ENCODE measurements at places on chromosomes 5 and 9.

- DNase-seq, result no peak
Observed at GRCh38 chr9:4864698-4865097, 72.0 kb downstream of the RCL1 start.

GRCh38 chr5:54902791-54903473, 82.5 kb downstream of the ESM1 start:
- DNase-seq, result no peak

- DNase-seq, result no peak
Observed at GRCh38 chr9:80968611-80969010, 720.7 kb downstream of the TLE1 start.

DNA sequence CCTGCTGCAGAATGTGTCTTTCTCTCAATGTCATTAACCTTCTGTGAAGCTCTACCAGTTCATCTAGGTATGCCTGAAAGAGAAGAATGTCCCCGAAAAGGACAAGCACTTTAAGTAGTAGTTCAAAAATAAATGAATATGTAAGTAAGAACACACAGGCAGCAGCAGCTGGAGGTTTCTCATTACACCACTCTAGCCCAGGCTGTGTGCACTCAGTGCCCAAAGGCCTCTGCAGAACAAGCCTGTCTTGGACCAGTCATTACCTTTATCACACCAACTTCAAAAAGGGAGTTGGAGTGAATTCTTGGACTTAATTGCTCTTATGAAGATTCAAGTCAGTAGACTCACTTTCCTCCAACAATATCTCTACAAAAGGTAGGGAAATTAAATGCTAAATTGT, 268.8 kb downstream of the MLLT3 start:
- no peak for DNase-seq

- DNase-seq, result no peak
Observed at GRCh38 chr5:69075522-69076179, 18.2 kb upstream of the SLC30A5 start.

GRCh38 chr9:14323083-14323971, 9.4 kb upstream of the NFIB start:
- no peak for DNase-seq

- DNase-seq, result peak; percentile 70
Observed at GRCh38 chr5:114391321-114391720, 29.5 kb downstream of the KCNN2 start.

DNA sequence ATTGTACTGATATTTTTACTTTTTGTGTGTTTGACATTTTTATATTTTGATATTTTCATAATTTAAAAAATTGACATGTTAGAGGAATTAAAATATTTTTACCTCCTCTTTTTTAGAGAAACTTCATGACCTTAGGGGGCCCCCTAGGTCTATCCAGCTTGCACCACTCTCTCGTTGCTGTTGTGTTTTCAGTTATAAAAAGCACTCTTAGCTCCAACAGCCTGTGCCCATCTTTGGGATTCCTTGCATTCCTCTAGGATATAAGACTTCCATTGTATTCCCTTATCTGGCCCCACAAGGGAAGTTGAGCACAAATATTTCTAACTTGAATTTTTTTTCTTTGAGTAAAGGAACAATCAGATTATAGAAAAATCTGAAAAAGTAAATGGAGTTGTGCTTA, 245.3 kb downstream of the SH3GL2 start:
- no peak for DNase-seq

DNA sequence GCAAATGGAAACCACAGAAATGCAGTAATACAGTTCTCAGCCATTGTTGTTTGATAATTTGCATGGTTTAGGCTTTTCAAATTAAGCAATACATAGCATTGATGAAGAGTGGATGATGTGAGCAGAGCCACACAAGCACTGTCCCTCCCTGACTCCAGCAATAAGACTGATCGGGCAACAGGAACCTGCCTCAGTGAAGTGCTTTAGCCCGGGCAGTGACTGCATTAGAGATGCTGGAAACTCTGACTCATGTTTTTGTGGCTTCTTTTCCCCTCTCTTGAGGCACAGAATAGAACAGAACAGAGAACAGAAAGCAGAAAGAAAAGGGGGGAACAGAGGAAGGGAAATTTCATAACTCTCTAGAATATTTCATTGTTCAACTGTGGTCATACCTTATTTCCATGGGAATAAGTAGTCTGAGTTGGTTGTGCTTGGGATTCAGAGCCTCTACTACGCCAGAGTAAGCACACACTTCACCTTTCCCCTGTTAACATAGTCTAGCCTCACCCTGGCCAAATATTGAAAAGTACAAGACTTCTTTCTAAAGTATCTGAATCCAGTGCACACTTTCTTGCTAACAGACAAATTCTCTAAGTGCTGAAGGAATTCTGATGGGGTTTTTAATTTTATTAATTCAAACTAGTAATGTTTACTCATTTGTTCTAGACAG, 164.8 kb upstream of the VCAN start:
- no peak for DNase-seq

DNA sequence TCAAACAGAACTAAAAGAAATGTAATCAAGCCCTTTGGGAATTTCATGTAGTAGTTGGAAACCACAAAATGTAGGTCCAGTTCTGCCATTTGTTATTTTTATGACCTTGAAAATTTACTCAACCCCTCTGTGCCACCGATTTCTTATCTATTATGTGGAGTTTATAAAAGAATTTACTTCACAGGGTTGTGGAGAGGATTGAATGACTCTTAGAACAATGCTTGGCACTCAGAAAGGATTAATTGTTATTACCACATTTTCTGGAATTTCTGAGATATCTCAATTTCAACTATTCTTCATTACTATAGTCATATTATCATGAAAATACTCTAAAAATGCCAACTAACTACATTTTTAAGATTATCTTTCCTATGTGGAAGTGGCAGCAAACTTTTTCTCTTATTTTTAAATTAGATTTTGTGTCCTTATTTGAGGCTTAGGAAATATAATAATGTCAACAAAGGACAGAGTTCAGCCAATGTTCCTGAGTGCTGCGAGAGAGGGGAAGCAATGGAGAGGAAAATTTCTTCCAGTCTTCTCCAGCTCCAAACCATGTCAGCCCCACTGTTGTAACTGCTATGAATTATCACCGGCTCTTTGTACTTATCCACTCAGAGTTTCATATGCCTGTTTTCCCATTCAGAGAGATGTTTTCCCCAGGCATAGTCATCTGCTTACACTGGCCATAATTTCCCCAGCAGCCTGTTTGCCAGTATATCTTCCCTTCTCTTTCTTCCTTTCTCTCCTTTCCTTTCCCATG, 525.6 kb downstream of the SPATA31D1 start:
- no peak for DNase-seq

- no peak for DNase-seq
Observed at GRCh38 chr5:167870055-167870454, 421.4 kb upstream of the WWC1 start.

DNA sequence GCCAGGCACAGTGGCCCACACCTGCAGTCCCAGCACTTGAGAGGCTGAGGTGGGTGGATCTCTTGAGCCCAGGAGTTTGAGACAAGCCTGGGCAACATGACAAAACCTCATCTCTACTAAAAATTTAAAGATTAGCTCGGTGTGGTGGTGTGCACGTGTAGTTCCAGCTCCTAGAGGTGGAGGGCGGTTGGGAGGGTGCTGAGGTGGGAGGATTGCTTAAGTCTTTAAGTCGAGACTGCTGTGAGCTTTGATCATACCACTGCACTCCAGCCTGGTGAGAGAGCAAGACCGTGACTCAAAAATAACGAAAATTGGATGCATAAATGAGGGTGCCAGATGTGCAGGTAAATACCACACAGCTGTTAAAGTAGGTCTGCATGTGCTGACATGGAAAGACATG, 39.3 kb upstream of the TDRD7 start:
- no peak for DNase-seq

- DNase-seq, result no peak
Observed at GRCh38 chr9:131869348-131869747, 129.5 kb upstream of the RAPGEF1 start.

GRCh38 chr5:159764283-159765134, 151.8 kb upstream of the ADRA1B start:
- DNase-seq, result peak; percentile 16

- peak; percentile 36 for DNase-seq
Observed at GRCh38 chr9:97398999-97399758, 12.7 kb upstream of the TDRD7 start.

DNA sequence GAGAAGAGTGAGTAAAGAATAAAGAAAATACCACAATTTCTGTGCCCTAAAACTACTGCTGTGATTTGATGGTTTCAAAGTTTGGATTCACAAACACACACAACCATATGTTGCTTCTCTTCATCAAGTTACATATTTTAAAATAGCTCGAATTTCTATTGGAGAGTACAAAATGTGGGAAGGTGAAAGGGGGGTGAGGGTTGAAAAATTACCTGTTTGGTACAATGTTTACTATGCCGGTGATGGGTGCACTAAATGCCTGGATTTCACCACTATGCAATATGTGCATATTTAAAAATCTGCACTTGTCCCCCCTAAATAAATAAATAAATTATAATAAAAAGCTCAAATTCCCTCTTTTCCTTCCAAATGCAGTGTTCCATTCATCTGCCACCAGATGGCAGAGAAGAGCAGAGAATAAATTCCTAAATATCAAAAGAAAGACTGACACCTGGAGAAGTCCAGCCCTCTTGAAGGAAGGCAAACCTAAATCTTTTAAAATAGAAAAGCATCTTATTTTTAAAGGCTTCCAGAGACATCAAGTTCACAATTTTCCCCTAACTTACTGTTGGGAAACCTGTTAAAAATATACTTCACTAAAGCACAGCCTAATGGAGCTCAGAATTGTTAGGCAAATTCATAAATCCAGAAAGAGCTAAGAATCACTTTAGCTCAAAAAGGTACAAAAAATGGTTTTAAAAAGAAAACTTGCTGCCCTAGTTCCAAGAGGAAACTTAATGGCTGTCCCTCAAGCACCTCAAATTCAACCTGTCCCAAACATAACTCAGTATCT, 24.8 kb upstream of the HNRNPA0 start:
- peak; percentile 18 for DNase-seq

DNA sequence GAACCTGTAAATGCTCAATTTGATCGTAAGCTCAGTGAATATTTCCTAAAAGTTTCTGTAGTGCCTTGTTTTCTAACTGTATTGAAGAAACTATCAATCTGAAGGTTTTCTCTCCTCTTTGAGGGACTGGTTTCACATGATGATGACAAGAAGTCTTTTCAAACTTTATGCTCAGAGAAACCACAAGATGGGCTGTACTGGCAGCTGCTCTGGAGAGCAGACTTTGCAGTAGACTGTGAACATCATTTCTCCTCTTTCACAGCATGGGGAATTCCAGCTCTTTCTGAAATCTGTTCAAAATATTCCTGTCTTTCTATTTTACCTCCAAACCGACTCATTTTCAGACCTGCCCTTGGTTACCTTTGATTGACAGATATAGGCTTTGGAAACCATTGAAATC, 194.4 kb downstream of the IZUMO3 start:
- no peak for DNase-seq

- DNase-seq, result no peak
Observed at GRCh38 chr5:172835290-172835993, 1.4 kb downstream of the ERGIC1 start.

GRCh38 chr5:132471151-132471907, 19.2 kb downstream of the IRF1 start:
- no peak for DNase-seq

DNA sequence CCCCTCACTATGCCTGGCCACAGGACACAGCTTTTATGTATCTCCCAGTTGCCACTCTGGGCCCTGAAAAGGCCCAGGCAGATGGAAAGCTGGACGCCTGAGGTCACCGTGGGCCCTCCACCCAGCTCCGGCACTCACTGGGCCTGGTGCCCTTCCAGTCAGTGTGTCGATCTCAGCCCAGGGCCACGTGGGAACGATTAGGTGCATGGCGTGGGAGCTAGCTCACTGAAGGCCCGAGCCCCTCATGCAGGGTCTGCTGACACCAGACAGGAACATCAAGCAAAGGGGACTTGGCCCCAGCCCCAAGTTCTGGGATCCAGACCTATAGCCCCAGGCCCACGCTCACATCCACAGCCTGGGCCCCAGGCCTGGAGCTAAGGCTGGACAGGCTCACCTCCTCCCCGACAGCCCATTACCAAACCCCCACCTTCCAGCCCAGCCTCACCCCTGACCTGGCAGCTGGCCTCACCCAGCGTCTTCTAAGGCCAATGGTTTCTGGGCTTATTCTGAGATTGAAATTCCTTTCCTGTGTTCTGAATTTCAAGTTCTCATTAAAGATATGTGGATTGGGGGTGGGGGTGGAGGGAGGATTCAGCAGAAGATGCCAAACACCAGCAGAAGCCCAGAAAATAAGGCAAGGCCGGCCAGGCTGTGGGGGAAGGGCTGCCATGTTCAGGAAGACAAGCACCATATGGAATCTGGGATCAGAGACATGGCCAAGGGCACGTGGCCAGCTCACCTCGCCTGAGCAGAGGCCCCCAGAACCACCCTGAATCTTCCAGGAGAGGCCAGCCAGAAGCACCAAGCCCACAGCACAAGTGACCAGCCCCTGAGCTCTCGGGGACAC, 74.5 kb downstream of the ADAMTS2 start:
- DNase-seq, result no peak

DNA sequence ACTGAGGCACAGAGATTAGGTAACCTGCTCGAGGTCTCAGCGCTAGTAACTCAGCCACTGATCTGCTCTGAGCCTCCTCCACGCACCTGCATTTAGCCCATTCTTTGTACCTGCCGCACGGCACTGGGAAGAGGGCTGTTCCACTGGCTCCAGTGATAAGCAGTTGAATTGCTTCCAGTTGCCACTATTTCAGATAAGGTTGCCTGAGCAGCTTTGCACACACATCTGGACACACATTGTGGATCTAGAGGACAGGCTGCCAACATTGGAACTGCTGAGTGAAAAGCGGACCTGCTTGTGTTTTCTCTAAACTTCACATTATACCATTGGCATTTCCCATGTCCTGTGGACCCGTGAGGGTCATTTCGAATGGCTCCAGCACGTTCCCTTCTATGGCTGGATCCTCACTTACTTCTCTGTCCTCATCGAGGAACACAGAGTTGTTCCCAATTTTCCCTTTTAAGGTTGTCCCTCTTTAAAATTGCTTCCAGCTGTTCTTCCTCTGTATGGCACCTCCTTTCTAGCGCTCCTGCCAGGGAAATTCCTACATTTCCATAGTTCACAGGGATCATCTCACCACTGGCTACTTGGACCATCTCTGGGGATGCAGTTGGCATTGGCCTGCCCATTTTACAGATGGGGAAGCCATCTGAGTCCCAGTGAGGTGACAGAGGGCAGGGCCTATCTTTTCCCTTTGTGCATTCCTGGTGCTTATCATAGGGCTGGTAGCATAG, 45.9 kb upstream of the RPL26L1 start:
- DNase-seq, result peak; percentile 79

- no peak for DNase-seq
Observed at GRCh38 chr9:113504725-113505590, 41.4 kb downstream of the RGS3 start.

DNA sequence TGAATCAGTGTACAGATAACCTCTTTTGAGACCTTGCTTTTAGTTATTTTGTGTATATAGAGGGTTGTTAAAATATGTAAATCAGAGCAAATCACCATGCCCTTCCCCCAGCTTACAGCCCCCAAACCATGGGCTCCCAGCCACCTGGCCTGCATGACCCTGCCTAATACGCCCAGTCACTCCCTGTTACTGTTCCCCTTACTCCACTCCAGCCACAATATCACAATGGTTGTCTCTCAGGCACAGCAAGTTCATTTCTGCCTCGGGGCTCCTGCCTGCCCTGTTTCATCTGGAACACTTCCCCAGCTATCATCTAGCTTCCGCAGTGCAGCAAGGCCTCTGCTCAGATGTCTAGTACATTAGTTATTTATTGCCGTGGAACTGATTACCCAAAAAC, 5.0 kb upstream of the CARD19 start:
- DNase-seq, result no peak

Measured in dermis microvascular lymphatic vessel endothelial cell (primary cell).